ENCODE measurements at places on chromosomes 13 and 19.

- DNase-seq, result peak; percentile 18
These were observed 2.7 kb downstream of the VSTM2B start for GRCh38 chr19:29528350-29528945.

- DNase-seq, result no peak
These were observed 12.3 kb downstream of the LMNB2 start for GRCh38 chr19:2444251-2445002.

GRCh38 chr19:45976178-45976577 lies 2.5 kb upstream of the NOVA2 start:
- no peak for DNase-seq

GRCh38 chr13:61880578-61881283 lies 465.1 kb upstream of the PCDH20 start:
- no peak for DNase-seq

DNA sequence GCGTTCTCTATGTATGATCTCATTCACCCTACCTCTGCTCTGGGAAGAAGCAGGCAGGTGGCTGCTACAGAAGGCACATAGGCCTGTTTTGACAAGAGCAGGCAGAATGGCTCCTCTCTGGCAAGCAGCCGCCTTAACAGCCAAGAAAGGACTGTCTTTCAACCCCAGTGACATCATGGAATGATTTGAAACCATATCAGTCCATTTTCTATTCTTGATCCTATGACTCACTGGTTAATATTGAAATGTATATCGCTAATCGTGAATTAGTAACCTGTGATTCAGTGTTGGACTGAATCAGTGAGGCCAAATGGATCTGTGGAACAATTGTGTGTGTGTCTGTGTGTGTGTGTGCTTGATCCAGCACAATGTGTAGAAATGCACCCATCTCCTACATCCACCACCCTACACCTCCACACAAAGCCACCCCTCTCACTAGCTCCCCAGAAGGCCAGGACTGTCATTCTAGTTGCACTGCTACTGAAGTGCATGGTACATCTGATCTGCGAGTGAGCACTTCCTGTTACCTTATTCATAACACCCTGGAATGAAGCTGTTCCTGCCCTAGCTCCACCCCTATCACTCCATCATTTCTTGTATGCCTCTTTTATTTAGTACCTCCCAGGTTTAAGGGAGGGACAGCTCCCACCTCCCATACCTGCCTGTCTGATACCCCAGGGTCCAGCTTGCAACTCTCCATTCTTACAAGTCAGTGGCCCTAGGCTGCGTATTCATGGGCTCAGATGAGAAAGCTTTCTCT lies 460.0 kb downstream of the FOXO1 start:
- DNase-seq, result no peak

DNA sequence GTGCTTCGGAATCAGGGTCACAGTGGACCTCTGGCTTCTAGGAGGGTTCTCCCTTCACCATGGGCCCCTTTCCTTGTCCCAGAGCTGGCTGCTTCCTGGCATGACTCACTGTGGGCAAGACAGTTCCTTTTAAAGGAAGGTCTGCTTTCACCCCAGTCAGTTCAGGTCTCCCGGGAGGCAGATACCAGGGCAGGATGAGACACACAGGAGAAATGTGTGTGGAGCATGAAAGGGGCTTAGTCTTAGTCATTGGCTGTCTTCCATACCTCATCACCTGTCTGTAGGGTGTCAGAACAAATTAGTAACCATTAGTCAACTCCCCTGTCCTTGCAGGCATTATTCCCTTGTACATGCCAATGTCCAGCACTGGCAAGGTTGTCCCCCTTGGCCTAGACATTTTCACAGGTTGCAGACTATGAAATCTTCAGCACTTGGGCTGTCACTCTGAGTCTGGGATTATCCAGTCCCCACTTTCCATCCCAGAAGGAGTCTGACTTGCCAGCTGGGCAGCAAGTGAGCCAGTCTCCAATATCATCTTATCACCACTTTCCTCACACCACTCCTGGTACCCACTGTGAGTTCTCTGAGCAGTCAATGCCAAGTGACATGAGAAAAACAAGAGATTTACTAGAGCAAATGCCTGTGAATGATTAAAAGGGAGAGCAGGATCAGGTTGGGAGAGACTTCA lies 76.8 kb upstream of the MEDAG start:
- DNase-seq, result no peak

DNA sequence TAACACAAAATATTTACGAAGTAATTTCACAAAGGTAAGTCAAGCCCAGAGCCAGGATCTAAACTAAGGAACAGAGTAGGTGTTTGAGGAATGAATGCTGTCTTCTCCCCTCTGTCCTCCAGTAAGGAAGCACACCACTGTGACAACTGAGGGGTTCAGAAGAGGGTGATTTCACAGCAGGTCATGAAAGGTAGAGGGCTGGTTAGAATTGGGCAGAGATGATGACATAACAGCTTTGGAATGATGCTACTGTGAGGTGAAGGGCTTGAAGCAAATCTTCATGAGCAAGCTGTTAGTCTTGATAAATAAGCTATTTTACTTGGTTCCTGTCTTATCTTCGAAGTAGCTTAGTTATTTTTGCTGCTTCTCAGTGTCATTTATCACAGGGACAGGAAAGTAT lies 498.6 kb downstream of the FGF9 start:
- no peak for DNase-seq

GRCh38 chr13:68551701-68552522 lies 1321.8 kb upstream of the PCDH9 start:
- DNase-seq, result no peak

- DNase-seq, result no peak
These were observed 238.5 kb downstream of the FGF9 start for GRCh38 chr13:21909331-21909730.

DNA sequence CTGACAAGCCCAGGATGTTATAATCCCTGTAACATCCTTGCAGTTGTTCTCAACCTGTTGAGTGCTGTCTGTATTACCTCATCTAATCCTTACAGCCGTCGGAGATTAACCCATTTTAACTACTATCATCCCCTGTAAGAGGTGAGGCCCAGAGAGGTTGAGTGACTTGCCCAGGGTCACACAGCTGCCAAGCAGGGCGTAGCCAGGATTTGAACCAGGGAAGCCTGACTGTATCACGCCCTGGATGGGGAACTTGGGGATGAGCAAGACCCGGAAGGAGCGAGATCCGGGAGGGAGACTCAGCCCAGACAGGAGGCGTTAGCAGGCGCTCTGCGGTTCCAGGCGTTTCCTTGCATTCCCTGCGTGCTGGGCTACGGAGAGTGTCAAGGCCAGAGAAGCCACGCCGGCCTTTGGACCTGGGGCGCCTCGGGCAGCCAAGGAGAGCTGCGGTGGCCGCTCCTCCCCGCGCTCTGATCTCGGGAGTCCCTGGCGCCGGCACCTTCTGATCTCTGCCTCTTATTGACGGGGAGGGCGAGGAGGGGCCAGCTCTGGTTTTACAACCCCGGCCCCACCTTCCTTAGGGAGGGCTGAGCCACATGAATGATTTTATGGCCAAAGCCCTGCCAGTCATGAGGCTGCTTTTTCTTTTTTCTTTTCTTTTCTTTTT lies 6.2 kb downstream of the SULT2B1 start:
- peak; percentile 44 for DNase-seq

- DNase-seq, result peak; percentile 54
These were observed 139.0 kb downstream of the FLT1 start for GRCh38 chr13:28355822-28356371.

DNA sequence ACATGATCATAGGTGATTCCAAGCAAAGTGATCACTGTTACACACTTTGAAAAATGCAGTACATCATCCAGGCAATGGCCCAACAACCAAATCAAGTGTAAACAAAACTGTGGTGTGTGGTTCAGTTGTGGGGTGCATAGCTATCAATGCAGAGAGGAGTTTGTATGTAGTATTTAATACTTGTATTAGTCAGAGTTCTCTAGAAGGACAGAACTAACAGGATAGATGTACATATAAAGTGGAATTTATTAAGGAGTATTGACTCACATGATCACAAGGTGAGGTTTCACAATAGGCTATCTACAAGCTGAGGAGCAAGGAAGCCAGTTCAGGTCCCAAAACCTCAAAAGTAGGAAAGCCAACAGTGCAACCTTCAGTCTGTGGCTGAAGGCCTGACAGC lies 249.3 kb upstream of the HTR2A start:
- no peak for DNase-seq

GRCh38 chr19:44689290-44690130 lies 9.4 kb upstream of the CEACAM16 start:
- DNase-seq, result peak; percentile 21

GRCh38 chr13:35518337-35518946 lies 42.0 kb upstream of the MAB21L1 start:
- no peak for DNase-seq

DNA sequence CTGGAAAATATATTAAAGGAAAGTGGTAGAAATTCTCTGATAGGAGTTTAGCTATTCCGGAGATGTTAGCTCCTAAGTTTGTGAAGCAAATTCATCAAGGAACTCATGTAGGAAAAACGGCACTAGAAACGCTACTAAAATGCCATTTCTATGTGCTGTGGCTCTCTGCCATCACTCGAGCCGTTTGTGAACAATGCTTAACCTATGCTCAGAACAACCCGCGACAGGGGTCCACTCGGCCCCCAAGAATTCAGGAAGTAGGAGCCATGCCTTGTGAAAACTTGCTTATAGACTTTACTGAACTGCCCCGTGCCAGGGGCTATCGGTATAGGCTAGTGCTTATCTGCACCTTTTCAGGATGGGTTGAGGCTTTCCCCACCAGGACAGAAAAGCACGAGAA lies 14.2 kb upstream of the SLC15A1 start:
- no peak for DNase-seq

- DNase-seq, result no peak
These were observed 94.3 kb downstream of the SIPA1L3 start for GRCh38 chr19:38001158-38001781.

DNA sequence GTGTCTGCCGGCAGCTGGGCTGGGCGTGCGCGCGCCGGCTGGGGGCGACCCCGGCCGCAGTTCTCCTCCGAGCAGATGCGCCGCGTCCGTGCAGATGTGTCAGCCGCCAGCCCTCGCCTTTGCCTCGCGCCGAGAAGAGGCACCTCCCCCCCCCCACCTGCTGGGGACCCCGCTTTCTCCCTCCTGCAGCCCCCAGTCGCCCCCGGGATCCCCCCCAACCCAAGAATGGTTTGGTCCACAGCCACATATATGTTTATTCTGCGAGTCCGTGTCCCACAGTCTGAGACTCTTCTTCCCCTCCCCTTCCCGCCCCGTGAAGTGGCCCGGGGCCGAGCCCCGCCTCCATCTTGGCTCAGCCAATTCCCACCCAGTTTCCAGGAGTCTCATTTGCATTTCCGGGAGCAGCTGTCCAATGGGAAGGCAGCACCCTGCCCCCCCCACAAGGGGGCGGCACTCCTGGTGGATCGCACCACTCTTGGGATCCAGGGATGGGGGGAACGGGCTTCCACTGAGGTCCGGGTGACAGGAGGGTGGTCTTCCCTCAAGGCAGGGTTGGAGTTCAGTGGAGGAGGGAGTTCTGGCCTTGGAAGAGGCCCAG lies 8.6 kb downstream of the ISOC2 start:
- no peak for DNase-seq

- peak; percentile 8 for DNase-seq
These were observed 933.4 kb downstream of the SLITRK6 start for GRCh38 chr13:84865783-84866221.

DNA sequence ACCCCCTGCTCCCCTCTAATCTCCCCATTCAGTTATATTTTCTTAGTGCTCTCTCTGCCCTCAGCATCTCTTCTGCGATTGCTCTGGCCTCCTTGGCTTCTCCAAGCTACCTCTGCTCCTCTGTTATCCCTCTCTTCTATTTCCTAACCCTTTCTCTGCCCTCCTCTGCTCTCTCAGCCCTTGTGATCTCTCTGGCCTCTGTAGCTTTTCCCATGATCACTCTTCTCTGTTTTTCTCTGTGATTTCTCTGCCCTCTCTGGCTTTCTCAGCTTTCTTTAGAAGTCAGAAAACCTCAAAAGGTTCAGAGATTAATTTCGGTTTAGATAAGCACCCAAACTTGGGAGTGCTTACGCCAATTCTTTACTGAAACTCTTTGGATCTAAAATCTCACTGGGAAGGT lies 795.0 kb downstream of the DIAPH3 start:
- DNase-seq, result no peak

GRCh38 chr13:77502104-77502720 lies 33.3 kb upstream of the SCEL start:
- DNase-seq, result no peak

- no peak for DNase-seq
These were observed 202.1 kb downstream of the KLF12 start for GRCh38 chr13:73932091-73932490.

DNA sequence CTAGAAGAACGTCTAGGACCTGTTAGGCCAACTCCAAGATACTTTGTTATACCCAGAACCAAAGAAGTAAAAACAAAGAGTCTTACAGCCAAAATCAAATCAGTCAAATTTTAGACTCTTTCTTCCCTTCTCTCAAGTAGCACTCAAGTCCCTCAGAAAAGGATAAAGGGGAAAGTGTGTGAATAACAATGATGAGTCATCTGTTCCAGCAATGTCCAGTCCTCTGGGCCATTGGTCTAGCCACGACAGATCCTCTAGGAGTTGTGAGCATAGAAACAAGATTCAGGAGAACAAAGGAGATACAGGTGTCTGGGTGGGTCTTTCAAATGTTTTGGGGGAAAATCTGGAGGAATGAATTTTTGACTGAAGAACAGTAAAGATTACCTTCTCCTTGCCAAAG lies 36.3 kb downstream of the STOML3 start:
- DNase-seq, result no peak

GRCh38 chr19:2043251-2043641 lies 7.8 kb downstream of the MKNK2 start:
- no peak for DNase-seq

DNA sequence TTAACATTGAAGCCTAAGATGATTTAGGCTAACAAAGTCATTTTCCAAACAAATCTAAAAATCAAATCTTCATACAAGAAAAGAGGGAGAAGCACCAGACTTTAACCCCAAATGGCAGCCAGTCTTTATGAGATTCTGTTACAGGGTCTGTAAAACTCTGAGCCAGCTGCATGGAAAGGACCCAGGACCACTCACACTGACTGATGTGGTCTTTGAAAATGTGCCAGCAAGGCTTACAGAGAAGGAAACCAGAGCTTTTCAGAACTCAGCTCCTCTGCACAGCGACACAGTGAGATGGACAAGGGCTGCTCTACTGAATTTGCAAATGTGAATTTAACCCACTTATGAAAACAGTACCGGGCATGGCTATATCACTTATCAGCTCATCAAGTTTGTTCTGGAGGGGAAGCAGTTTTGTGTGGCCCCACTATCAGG lies 98.8 kb upstream of the SERP2 start:
- DNase-seq, result no peak

Measured in stromal cell of bone marrow (primary cell).